ENCODE measurements at places on chromosomes 6 and 20.

DNA sequence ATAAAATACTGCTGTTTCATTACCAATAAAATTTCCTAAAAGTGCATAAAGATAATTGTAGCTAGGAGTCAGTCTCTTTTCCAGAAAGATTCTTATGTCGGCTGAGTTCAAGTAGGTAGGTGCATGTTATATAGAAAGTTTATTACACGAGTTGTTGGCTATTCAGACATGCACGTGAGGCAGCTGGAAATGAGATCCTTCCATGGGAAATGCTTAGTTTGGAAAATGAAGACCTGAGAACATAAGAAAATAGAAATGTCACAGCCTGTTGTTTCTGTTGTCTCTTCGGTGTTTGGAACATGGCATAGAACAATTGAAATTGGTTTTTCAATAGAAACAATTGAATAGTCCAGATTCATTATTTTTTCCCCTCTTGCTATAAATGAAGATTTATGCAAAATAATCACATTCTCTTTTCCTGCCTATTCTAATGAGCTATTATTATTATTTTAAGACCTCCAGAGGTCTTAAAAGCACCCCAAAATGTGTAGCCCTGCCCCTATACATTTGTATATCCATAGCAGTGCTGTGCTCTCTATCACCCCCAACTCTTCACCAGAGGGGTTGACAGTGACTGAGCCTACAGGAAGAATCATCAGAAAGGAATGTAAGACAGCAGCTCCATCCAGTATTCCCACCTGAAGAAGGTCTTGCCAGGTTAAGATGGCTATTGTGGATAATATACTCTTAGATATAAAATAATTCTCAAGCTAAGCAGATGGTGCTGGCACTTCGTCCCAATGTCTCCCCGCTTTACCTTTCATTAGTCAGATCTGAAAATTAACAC is 82.2 kb downstream of the ZDHHC14 start:
- no peak for DNase-seq

- DNase-seq: no peak
These were observed 19.1 kb downstream of the VSTM2L start for GRCh38 chr20:37922016-37922415.

GRCh38 chr6:170369403-170369802 is 62.8 kb downstream of the FAM120B start:
- no peak for DNase-seq

- no peak for DNase-seq
These were observed 20.8 kb downstream of the ZFAND3 start for GRCh38 chr6:37840143-37840939.

DNA sequence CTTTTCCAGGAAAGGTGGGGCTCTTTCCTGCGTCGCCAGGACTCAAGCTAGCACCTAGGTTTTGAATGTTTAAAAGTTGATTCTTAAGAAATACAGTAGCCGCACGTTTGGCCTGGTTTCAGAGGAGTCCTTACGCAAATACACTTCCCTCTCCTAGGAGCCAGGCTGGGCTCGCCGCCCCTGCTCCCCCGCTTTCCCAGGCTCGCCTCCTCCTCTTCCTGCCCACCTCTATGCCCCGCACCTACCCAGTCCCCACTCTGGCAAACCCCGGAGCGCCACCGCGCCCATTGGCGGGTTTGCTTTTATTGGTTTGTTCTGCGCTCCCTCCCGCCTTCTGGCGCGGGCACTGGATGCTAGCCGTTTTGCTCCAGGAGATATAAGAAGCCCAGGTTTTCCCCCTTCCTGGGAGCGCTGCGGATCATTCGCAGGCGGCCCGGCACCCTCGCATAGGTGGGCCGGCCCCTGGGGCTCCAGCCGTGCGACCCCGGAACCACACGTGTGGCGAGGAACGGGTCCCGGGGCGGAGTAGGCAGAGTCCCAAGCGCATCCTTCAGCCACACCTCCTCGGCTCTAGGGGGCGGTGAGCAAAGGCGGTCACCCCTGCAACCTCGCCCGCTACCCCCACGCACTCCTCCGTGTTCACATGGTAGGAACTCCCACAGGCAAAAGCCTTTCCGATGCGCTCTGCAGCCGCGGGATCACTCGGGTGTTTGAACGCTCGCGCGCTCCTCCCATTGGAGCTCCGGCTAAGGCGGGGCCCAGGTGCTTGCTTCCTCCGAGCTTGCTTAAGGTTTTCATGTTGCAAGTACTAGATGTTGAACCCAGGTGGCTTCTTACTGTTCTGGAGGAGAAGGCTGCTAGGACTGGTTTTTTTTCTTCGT is 119.0 kb downstream of the RTN4IP1 start:
- DNase-seq: peak; percentile 76

DNA sequence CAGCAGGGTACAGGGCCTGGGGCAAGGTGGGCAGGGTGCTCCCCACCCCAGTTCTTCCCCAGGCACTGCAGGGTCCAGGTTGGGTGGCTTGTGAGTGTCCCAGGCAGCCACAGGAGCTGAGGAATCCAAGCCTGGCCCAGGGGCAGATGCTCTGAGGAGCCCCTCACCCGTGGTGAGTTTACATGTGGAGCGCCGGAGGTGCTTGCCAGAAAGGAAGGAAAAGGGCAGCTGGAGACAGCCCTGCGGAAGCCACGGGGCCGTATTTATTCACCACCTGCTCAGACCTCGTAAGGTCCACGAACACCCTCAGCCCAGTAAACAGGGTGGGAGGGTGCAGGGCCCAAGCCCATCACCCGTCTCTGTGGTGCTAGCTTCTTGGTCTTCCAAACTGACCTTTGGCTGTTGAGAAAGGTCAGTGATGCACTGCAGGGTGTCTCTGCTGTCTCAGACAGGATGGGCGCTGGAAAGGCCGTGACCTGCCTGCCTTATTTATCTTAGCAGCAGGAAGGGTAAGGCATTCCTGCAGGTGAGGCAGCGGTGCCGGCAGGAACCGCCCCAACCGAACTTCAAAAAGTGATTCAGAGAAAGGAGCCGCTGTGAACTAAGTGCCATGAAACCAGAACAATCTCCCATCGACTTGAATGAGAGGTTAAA is 4.0 kb upstream of the FRMD1 start:
- DNase-seq: no peak

- no peak for DNase-seq
These were observed 155.5 kb downstream of the ANKRD60 start for GRCh38 chr20:58072695-58073671.

GRCh38 chr20:22333885-22334545 is 250.4 kb downstream of the FOXA2 start:
- peak; percentile 21 for DNase-seq

- no peak for DNase-seq
These were observed 9.0 kb downstream of the METTL24 start for GRCh38 chr6:110348961-110349690.

DNA sequence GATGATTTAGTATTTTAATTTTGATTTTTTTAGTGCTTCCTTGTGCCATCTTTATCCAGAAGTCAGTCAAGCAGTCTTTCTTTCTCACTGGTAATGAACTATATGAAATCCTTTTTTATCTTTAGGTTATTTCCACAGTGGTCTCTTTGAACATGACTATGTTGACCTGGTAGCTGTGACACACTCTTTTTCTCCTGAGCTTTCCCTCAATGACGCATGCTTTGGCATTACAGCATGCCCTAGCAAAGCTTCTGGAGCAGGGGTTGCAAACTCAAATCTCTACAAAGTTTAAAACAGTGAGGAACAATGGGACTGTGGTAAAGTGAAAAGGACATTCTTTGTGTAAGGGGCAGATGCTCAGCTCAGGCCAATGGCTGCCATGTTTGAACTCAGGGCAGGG is 4.5 kb upstream of the PLAGL1 start:
- DNase-seq: no peak

GRCh38 chr6:131652472-131652871 is 15.4 kb downstream of the ENPP3 start:
- no peak for DNase-seq

DNA sequence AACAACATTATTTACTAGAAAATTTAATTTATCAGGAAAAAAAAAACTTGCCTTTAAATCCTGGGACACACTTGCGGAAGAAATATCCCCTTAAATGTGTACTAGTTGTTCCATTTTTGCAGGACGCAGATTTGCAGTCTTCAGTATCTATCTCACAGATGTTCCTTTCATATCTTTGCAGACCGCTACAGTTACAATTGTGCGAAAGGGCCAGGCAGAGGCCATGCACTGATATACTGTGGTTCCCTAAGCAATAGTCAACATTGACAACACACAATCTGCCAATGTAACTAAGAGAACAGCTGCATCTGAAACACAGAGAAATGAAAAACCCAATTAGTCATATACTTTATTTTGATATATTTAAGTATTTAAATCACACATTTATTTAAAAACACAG is 411.2 kb downstream of the EYS start:
- DNase-seq: no peak

GRCh38 chr6:38218235-38218634 is 398.7 kb downstream of the ZFAND3 start:
- DNase-seq: no peak

- no peak for DNase-seq
These were observed 47.4 kb downstream of the AIG1 start for GRCh38 chr6:143107911-143108761.

- no peak for DNase-seq
These were observed 730 bp downstream of the INSM1 start for GRCh38 chr20:20368418-20369249.

DNA sequence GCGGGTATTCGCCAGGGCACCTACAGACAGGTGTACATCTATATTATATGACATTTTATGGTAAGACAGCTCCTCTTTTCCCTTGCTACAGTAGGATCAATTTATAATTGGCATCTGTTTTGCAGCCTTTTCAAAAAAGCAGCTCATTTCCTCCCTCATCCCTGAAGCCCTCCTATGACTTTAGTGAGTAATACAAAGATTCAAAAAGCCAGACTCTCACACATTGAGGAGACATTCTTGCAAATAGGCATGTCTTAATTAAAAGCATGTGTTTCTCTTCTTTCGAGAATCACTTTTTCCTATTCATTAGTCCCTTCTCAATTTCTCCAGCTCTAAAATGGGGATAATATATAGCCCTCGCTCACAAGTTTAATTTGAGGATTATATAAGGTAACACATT is 283.4 kb downstream of the TBC1D7 start:
- DNase-seq: no peak

DNA sequence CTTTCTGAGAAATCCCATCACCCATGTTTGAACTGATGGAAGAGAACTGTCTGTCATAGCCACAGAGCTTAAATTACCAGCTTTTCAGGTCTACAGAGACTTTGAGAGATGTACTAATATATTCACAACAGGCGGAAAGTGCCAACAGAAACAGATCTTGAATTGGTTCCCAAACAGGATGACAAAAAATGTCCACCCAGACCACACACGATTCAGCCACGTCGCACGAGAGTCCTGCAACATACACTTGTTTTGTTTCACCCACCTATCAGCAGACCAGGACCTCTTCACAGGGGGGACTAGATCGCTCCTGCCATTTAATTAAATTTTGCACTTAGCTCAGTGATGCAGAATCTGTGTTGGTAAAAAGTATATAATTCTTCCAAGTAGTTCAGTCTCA is 187.1 kb upstream of the CEP162 start:
- DNase-seq: no peak

GRCh38 chr6:15977050-15977449 is 151.8 kb upstream of the MYLIP start:
- DNase-seq: no peak

DNA sequence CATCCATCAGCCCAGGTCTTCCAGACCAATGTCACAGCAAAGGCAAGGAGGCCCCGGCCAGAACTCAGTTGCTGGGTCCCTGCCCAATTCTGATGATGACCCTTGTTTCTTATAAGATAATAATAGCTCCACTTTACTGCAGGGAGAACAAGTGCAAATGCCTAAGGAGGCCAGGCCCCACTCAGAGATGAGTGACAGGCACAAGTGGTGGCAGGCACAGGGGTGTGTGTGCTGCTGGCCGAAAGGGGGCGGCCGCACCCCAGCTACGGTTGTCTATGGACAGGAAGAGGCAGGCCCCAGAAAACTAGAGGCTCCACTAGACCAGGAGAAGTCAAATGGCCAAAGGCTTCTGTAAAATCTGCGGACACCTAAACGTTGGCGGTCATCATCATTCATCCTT is 28.6 kb downstream of the GNAS-AS1 start:
- no peak for DNase-seq

DNA sequence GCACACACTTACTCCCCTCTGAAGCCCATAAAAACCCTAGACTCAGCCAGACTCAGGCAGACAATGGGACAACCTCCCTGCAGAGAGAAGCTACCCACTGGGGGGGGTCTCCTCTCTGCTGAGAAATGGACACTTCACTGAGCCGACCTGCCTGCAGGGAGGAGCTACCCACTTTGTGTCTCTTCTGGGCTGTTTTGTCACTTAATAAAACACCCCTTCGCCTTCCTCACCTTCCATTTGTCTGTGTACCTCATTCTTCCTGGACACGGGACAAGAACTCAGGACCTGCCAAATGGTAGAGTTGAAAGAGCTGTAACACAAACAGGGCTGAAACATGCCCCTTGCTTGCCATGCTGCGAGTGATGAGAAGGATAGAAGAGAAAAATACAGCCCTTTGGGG is 151.7 kb upstream of the HDDC2 start:
- no peak for DNase-seq

DNA sequence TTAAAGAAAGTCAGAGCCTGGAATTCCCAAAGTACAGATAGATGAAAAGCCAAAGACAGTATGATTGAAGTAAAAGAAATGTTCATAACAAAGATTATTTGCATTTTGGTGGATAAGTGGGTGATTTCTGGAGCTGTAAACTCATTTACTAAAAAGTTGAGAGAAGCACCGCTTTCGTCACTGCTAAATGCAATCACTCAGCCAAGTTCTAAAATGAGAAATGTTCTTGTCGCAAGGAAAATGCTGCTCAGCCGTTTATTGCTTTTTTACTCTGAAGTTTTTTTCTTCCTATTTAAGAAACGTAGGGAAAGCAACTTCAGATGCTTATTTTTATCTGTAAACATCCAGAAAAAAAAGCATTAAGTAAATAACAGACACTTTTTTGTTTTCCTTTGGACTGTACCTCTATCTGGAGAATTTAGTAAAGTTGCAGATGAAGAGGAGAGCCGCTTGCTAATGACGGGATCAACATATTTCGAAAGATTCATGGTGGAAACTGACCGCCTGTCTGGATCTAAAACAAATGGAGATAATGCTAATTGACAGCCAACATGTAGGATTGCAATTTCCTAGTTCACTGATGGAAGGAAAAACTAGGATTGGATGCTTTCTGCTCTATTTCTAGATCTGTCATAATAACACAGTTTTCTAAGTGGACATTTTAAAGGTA is 93.8 kb upstream of the BCLAF1 start:
- no peak for DNase-seq

- DNase-seq: no peak
These were observed 374.8 kb downstream of the MAFB start for GRCh38 chr20:40314278-40314677.

GRCh38 chr20:19652591-19653026 is 105.4 kb upstream of the RIN2 start:
- no peak for DNase-seq

GRCh38 chr6:111274593-111275217 is 187.4 kb downstream of the SLC16A10 start:
- DNase-seq: no peak

- no peak for DNase-seq
These were observed 24.4 kb upstream of the NKX2-4 start for GRCh38 chr20:21421601-21422236.

GRCh38 chr6:53894091-53894490 is 99.3 kb downstream of the LRRC1 start:
- peak; percentile 3 for DNase-seq
